ENCODE measurements at places on chromosomes 7 and 10.

DNA sequence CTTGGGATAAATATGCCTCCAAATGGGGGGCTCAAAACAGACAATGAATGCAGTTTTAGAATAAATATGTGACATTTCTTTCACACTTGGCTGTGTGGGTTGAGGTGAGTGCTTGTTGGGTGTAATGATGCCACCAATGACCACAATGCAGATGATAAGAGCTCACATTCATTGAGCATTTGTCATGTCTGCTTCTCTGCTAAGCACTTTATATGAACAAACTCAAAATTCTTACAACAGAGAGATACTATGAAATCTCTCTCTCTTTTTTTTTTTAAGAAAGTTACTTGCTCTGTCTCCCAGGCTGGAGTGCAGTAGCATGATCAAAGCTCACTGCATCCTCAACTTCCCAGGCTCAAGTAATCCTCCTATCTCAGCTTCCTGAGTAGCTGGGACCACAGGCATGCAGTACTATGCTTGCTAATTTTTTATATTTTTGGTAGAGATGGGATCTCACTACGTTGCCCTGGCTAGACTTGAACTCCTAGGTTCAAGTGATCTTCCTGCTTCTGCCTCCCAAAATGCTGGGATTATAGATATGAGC is 185.4 kb downstream of the JCAD start:
- no peak for DNase-seq

DNA sequence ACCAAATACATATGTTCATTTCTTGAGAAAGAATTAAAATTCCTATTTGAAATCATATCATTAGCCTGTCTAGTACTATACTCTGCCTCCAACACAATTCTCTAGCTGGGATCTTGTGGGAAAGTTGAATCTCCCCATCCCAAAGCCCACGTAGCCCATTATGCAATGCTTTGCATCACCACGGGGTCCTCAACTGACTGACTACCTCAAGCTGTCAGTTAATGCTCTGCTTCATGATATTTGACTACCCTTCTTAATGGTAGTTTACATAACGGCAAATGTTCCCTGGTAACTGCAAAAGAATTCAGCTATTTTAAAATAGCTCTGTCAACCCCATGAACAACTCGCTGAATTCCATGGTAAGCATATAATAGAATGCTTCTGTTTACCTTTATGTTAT is 23.3 kb upstream of the PALS2 start:
- no peak for DNase-seq

GRCh38 chr10:116069856-116070255 is 203.2 kb downstream of the GFRA1 start:
- DNase-seq, result no peak

GRCh38 chr7:156111-157007 is 36.0 kb upstream of the FAM20C start:
- DNase-seq, result no peak

- DNase-seq, result no peak
Observed at GRCh38 chr7:10685040-10685439, 288.6 kb upstream of the PHF14 start.

DNA sequence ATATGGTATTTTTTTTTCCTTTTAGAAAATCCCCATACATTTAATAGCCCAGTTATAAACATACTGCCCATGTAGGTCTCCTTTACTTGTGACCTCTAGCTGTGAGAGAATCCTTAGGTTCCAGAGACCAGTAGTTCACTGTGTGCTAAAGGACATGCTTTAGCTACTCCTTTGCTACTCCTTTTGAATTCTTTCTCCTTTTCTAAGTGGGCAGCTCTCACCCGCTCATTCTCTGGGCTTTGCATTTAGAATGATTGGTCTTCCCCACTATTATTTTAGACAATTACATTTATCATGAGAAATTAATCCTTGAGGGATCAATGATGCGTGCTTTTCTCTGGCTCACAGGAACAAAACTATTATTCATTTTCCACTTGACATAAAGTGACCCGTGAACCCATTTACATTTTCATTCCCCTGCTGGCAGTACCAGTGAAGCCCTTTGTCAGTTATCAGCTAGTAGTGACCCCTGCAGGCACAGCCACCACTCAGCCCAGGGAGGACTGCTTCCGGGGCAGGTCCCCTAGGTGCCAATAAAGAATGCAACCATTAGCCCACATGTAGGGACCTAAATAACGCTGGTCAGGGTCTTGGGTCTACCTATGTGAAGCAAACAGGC is 844.3 kb downstream of the CNTNAP2 start:
- DNase-seq, result no peak

Measured in stimulated activated CD8-positive, alpha-beta memory T cell treated with anti-CD3 and anti-CD28 coated beads, Interleukin-15, amount 100 ng/mL, for 24 hours (primary cell).